ENCODE measurements at places on chromosomes 12 and 14.

GRCh38 chr12:42382013-42382696, 56.2 kb downstream of the PPHLN1 start:
- no peak for DNase-seq

DNA sequence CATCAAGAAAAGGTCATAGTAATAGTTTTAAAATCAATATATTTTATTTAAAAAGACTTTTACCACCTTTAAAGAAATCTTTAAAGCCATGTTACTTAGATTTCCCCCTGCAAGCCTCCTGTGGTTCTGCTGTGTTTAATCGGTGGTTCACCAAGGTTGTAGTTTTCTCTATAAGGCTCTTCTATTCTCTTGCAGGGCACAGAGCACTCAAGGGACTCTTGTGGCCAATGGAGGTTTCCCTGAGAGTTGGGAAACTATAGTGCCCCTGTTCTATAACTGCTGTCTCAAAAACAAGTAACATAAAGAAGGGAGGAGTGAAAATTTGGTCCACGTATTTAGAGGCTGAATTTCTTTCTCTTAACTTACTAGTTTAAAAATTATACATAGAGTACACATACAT, 25.0 kb downstream of the DACT1 start:
- no peak for DNase-seq

DNA sequence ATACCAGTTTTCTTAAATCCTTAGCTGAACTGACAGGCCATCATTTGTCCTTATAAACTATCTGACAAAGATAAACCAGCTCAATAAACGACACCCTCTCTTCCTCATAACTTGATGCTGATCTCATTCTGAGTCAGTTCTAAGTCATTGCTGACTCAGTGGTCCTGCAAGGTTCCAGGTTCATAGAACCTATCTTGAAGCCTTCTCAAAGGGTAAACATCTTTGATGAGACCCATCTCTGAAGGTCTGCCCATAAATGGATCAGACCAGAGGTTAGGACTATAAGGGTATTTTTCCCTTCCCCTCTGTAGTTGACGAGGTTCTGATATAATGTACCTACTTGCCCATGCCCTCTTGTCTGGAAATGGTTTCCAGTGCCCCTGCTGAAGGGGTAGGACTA, 11.9 kb downstream of the NAA25 start:
- no peak for DNase-seq

GRCh38 chr14:39322807-39323206, 89.1 kb downstream of the MIA2 start:
- no peak for DNase-seq

DNA sequence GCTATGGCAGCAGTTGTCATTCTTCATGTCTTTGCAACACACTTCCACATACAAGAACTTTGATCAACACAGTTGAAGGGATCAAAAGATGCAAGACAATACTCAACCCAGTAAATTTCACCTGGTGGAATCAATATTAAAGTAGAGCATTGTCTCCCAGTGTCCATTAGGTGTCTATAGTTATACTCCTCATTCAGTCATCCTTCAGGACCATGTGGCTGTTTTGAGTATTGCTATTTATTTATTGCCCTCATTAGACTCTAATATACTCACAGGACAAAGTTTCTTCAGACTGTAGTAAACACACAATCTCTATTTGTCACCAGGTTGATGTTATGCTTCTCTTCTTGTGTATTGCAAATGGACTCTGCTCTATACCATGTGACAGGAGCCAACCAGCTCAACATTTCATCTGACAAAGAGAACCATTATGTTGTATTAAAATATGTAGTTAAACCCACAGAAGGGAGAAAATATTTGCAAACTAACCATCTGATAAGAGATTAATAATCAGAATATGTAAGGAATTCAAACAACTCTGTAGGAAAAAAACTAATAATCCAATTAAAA, 146.6 kb downstream of the TGFB3 start:
- no peak for DNase-seq

DNA sequence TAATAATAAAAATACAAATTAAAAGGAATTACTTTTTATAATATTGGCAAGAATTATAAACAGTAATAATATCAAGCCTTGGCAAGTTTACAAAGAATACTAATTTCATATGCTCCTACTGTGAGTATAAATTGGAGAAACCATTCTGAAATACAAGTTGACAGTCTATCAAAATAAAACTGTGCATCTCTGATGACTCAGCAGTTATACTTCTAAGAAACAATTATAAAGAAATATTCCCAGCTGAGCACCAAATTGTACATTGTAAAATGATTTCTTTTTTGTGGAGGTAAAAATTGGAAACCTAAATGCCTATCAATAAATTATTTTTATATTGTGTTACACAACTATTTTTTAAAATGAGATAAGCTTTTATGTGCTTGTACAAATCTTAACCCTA, 35.5 kb upstream of the KCNC2 start:
- no peak for DNase-seq

DNA sequence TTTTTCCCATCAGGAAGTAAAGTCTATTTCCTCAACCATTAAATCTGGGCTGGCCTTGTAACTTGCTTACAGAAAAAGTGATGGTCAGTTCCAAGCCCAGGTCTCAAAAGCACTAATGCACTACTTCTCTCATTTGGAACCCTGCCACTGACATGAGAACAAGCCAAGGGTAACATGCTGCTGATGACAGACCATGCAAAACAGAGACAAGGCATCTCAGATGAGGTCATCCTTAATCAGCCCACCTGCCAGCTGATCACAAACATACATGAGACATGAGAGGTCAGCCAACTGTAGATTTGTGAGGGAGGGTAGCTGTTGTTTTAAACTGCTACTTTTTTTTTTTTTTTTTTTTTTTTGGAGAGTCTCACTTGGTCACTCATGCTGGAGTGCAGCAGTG, 16.2 kb downstream of the TWF1 start:
- DNase-seq: no peak

- no peak for DNase-seq
Measured at GRCh38 chr14:45526715-45527549, 273.9 kb upstream of the MIS18BP1 start.

DNA sequence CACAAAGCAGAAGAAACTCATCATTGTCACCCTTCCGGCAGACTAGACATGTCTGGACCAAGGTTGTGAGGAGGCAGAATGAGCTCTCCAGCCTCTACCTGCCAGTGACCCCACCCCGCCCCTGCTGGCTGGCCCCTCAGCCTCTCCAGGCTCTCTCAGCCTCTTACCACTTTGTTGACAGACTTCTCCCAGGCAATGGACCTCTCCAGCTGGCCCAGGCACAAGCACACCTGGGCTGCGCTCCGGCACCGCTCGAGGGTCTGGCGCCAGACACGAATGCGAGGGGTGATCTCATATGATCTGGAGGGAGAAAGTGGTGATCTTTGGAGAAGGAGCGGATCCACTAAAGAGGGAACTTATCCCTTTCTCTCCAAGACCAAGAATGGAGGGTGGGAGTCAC, 30.3 kb downstream of the BAZ2A start:
- no peak for DNase-seq

GRCh38 chr14:28760431-28760996, 6.1 kb upstream of the FOXG1 start:
- DNase-seq: no peak

- DNase-seq: no peak
Measured at GRCh38 chr12:95582230-95583058, 31.2 kb upstream of the USP44 start.

DNA sequence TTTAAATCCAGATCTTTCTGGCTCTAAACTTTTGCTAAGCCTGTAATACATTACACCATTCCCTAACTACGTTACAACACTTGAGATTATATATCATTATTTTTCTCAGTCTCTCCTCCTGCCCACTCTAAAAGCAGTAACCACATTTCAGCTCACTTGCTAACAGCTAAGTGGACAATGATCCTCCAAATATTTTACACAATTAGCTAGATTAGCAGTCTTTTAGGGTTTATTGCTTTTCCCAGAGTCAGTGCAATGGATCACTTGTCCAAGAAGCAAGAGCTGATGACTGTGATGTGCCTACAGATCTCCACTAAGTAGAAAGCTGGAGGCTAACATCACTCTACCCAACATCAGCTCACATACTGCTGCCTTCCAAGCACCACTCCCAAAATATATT, 17.6 kb downstream of the CPNE8 start:
- no peak for DNase-seq

GRCh38 chr12:101777485-101777884, 38.2 kb upstream of the SYCP3 start:
- DNase-seq: no peak

- no peak for DNase-seq
Measured at GRCh38 chr12:6954316-6955107, 3.4 kb downstream of the PTPN6 start.

- no peak for DNase-seq
Measured at GRCh38 chr14:98293576-98293975, 978.4 kb downstream of the BCL11B start.

GRCh38 chr14:81771651-81772275, 238.1 kb upstream of the SEL1L start:
- no peak for DNase-seq

- DNase-seq: no peak
Measured at GRCh38 chr12:106974511-106974910, 12.4 kb downstream of the MTERF2 start.

DNA sequence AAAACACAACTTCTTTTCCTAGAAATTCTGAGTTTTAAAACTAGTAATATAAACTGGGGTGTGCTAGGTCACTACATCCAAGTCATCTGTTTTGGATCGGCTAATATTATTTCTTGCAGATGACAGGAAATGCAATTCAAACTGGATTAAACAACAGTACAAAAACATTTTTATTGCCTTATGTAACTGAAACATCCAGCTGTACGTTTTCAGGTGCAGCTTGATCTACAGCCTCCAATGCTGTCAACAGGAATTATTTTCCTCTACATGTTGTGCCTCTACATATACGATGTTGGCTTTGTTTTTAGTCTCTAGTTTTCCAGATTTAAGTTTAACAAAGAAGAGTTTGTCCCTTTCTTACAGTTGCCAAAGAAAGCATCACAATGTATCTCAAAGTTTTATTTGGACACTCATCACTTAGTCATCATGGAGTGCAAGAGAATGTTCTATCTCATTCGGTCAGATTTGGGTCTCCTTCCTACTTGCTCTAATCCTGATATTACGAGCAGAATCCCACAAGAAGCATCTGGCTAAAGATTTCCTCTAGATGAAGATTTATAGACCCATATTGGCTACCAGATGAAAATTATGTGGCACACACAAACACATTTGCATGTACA, 326.7 kb downstream of the SLC6A15 start:
- DNase-seq: no peak

DNA sequence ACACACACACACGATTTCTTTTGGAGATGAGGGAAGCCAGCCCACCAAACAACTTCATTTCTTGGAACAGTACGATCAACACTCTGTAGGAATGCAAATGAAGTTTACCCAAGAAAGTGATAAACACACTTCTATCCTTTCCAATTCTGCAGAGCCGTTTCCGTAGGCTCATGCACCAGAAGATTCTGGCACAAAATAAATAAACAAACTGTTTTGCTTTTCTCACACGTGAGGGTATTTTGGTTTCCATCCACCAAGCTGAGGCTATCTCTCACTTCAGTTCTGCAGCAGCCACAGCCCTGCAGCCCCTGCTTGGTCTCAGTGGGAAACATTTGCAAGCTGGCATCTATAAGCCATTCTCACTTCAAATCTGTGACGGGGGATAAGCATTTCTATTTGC, 15.3 kb upstream of the TSPAN11 start:
- no peak for DNase-seq

- no peak for DNase-seq
Measured at GRCh38 chr14:102927346-102927877, 4.9 kb downstream of the AMN start.

GRCh38 chr12:93145086-93145485, 216.0 kb upstream of the EEA1 start:
- DNase-seq: no peak

DNA sequence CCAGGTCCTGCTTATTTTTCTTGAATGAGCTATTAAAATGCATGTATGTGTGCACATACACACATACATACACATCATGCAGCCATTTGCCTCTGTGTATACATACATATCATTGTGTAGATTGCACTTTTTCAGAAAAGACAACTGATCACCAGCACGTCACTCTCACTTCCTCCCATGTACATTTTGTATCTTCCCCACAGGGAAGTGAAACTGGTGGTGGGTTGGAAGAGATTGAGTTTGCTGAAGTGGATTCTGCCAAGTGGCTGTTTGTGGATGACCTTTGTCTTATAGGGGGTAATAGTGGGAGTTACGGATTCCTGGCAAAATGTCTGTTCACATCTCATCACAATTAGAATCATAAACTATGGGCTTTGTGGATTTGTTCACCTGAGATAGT, 448.6 kb downstream of the RAD51B start:
- DNase-seq: no peak

DNA sequence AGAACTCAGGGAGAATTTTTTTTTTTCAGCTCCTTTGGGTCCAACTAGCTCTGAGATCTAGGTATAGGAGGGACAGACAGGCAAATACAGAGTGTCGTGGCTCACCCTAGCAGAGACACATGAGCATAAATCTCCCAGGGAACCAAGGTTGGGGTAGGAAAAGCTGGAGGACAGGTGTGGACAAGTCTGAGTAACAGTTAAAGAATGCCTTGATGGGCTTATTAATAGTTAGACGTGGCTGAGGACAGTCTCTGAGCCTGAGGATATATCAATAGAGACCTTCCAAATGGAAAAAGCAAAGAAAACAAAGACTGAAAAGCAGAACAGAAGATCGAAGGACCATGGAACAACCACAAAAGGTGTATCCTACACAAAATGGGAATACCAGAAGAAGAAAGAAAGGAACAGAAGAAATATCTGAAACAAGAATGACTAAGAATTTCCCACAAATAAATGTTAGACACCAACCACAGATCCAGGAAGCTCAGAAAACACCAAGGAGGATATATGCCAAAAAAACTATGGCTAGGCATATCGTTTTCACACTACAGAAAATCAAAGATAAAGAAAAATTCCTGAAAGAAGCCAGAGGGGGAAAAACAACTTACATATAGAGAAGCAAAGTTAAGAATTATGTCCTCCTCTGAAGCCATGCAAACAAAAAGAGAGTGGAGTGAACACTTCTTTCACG, 80.9 kb downstream of the PTPRB start:
- no peak for DNase-seq

DNA sequence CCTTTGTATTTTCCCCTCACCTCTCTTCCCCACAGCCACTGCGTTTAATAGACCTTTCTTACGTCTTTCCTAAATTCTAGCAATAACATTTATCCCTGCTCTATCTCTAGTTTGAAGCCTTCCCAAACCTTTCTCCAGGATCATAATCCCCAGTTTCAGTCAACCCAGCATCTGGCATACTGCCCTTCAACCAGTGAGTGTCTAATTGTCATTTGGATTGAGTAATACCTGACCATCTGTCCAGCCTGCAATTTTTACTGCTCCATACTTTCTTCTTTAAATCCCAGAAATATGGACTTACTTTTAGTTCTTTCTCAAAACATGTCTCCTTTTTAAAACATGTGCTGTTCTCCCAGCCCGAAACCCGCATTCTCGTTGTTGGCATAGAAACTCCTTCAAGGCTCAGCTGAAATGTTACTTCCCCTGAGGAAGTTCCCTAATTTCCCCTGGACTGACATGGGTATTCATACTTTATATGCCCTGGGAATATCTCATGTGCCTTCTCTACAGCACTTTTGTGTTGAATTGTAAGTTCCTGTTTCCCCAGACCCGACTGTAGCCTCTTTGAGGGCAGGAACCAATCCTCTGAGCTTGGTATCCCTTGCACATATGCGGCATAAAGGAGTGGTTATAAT, 65.1 kb upstream of the ETV6 start:
- no peak for DNase-seq
